ENCODE measurements at places on chromosomes 7 and 10.

DNA sequence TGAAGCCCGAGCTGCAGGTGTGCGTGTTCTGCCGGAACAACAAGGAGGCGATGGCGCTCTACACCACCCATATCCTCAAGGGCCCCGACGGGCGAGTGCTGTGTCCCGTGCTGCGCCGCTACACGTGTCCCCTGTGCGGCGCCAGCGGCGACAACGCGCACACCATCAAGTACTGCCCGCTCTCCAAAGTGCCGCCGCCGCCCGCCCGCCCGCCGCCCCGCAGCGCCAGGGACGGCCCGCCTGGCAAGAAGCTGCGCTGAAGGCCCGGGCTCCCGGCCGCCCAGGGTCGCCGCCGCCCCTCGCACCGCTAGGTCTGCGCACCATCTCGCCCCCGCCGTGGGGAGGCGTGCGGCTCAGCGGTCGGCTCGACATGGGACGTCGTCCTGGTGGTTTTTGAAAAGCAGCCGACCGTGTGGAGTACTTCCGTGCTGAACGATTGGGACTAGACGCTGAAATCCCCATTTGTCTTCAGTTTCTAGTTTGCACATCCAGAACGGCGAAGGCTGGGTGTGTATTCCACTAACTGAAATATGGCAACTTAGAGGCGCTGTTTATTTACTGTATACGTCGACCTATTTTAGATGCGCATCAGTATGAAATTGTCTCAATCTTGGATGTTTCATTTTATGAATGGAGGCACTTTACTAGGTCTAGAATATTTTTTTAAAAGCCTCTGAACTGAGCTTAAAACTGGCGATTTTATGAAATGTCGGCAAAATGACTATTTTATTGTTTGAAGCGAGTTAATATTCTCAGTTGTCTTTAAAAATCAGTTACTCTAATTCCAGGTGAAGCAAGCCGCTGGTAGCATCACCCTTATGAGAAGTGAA lies 1.1 kb downstream of the NANOS1 start:
- DNase-seq: peak; percentile 6

- DNase-seq: no peak
These were observed 778.0 kb downstream of the MAGI2 start for GRCh38 chr7:78675511-78675910.

GRCh38 chr7:90250601-90251303 lies 5.8 kb downstream of the CFAP69 start:
- DNase-seq: no peak

GRCh38 chr10:43237128-43237527 lies 29.7 kb downstream of the RASGEF1A start:
- no peak for DNase-seq

GRCh38 chr10:22977751-22978150 lies 49.9 kb downstream of the ARMC3 start:
- no peak for DNase-seq

- no peak for DNase-seq
These were observed 32.0 kb downstream of the SND1 start for GRCh38 chr7:127683776-127684681.

GRCh38 chr10:72794260-72794659 lies 99.3 kb upstream of the OIT3 start:
- no peak for DNase-seq

DNA sequence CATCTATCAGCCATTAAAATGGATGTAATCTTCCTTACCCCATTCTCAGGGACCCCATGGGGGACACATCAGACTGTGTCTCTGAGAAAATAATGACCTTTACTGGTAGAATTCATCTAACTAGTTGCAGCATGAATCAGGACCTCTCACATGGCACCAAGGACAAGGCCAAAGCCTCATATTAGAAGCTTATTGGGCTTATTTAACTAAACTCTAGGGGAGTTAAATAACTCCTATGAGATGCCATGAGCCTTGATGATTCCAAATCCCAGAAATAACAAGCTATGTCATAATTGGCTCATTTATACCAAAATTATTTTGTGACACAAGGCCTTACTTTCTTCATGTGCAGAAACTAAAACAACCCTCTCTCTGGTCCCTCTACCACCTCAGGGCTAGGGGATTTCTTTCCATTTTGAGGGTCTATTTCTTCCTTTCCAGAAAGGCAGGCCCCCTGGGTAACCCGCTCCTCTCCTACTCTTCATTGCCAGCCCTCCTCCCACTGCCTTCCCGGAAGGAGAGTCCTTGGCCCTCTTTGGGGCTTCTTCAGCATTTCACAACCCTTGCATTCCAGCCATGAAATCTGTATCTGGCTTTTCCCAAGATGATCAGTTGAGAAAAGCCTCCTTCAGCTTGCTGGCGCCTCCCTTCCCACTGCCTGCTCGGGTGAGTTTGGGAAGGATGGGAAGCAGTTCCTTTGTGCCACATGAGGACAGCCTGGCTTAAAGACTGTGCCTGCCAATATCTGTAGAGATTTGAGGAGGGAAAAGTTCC lies 41.8 kb upstream of the TRIM8 start:
- DNase-seq: no peak

GRCh38 chr10:4271193-4271592 lies 486.2 kb upstream of the KLF6 start:
- no peak for DNase-seq

GRCh38 chr10:75033399-75034130 lies 77.9 kb upstream of the SAMD8 start:
- DNase-seq: no peak

- DNase-seq: no peak
These were observed 850.6 kb downstream of the TYW1 start for GRCh38 chr7:67847092-67847787.

DNA sequence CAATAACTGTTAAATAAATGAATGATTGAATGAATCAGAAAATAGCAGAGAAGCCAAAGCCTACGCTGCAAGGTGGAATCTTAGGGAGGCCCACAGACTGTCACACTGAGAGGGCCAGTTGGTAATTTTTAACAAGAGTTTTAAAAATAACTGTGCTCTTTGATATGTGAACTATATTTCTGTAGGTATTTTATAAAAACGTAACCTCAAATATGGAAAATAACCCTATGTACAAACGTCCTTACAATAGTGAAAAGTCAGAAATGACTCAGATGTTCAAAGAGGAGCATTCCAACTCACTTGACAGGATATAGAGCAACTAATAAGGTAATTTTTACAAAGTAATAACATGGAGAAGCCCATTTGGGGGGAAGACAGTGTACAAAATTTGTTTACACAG lies 18.9 kb upstream of the TMEM273 start:
- no peak for DNase-seq

DNA sequence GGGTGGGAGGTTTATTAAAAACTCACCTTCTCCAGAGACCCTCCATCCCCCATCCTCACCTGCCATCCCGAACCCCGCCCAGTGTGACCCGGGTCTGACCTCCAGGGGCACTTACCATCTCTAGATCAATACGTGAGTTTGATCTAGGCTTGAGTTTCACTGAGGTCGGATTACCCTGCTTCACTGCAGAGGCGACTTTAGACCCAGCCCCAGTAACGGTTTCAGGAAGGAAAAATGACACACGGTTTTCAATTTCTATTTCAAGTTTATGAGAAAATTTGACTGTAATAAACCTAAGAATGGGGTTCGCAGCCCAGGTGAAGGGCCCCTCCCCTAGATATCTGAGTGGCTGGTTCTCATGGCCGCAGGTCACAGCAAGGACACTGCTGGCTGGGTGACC lies 33.1 kb downstream of the RCC1L start:
- no peak for DNase-seq

- DNase-seq: no peak
These were observed 168.7 kb upstream of the LYZL1 start for GRCh38 chr10:29120216-29120615.

DNA sequence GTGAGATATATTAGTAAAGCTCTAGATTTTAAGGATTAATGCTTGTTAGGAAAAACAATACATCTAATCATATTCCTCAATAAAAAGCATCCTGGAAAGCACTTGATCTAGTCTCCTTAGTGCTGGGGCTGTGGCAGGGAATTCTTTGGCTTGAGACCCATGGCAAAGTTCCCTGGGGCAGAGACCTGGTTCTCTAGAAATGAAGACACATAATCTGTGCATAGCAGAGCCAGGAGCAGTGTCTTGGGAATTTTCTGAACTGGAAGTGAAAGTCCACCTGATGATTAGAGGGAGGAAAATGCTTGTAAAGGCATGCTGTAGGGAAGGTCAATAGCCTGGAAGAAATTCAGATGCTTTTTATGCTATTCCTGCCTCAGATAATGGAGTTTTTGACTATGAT lies 247.4 kb downstream of the CDK14 start:
- DNase-seq: no peak

DNA sequence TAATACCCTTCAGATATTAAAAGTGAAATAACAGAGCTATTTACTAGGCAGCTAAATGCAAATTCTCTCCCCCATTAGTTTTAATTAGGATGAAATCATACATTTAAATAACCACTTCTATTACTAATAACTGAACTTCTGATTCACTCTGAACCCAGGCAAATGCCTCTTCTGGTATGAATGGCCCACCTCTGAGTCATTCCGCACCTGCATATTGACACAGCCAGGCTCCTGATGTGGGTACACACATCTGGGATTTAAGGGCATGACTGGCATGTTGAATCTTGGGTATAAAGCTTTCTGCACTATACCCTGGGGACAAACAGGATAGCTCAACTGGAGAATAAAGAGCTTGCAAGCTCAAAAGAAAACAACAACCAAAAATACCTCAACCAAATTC lies 140.9 kb downstream of the AUTS2 start:
- DNase-seq: no peak

GRCh38 chr10:87671139-87671815 lies 11.6 kb downstream of the PAPSS2 start:
- DNase-seq: no peak

GRCh38 chr7:95577137-95577536 lies 19.2 kb downstream of the PDK4 start:
- no peak for DNase-seq

- no peak for DNase-seq
These were observed 282.6 kb downstream of the CAMK1D start for GRCh38 chr10:12631787-12632562.

DNA sequence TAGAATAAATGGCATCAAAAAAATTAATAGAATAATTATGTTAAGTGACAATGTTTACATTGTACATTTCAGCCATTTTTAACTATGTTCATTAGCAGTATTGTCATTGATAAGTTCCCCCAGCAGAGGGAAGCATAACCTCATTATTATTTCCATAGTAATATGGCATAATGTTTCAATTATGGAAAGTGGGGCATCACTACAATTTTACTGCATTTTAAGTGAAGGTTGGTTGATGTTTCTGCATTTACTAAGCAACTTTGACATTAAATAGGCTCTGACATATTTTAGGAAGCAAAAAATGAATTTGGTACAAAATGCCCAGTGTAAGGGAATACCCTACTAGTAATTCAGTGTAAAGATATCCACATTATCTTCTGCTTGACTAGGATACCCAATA lies 218.3 kb downstream of the SEMA3A start:
- DNase-seq: no peak

GRCh38 chr10:92238586-92239098 lies 52.2 kb downstream of the CPEB3 start:
- no peak for DNase-seq

DNA sequence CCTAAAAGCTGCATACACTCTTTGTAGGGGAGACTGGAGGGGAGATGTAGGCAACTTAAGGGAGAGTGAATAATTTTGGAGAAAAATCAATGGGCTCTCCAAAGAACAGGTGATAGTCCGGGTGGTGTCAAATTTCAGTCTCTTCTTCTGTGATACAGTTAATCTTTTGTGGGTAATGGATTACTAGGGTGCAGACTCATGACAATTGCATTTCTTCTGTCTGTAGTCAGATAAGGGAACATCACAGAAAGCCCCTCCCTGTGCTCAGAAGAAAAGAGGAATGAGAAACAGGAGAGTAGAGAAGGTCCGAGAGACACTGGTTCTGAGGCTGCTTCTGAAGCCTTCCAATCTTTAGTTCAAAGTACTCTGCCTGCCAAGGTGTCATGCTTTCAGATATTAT lies 1140.7 kb upstream of the LRRN3 start:
- no peak for DNase-seq

All from activated CD8-positive, alpha-beta memory T cell treated with anti-CD3 and anti-CD28 coated beads for 1 hour (primary cell).